ENCODE measurements at places on chromosomes 1 and 21. TPM values are rescaled to one million over a fixed set of nuclear protein-coding genes. Genes with fewer than 3 reads are reported as not detected.
A peak's percentile ranks its signal among the peaks of the same experiment; 100 is the strongest.

RNPEP gene
- 97.7 TPM for total RNA-seq

DNA sequence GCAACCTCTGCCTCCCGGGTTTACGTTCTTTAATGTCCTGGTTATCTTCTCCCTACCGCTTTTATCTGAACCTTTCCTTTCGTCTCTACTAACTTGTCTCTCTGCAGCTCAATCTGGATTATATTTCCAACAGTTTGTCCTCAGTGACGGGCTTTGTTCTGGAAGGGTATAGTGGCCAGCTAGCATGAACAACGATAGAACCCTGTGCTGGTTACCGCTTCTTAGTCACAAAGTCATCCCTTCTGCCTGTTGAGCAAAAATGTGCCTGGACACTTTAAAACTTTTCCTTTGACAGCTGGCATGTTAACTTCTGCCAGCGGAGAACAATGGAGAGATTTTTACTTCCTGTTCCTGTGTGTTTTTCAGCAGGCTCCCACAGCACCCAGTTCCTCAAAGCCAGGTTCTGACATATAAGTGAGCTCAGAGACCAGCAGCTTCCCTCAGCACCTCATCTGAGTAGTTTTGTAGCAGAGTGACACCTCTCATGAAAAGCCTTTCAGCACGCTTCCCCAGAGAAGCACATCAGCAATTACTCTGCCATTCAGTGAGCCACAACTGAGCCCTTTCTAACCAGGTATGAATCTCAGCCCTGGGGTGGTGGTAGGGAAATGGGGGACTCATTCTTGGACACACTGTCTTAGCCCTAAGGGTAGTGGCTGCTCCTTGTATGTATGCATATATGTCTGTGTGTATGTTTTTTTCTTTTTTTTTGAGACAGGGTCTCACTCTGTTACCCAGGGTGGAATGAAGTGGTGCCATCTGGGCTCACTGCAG is 23.6 kb upstream of the CCDC17 start:
- H3K4me3 ChIP-seq: no peak overlapping the region
- no peaks in the 10 kb centered on the region for H3K27me3 ChIP-seq
- no peak for DNase-seq
- peaks cover 30% of the 10 kb centered on the region for H3K36me3 ChIP-seq

DNA sequence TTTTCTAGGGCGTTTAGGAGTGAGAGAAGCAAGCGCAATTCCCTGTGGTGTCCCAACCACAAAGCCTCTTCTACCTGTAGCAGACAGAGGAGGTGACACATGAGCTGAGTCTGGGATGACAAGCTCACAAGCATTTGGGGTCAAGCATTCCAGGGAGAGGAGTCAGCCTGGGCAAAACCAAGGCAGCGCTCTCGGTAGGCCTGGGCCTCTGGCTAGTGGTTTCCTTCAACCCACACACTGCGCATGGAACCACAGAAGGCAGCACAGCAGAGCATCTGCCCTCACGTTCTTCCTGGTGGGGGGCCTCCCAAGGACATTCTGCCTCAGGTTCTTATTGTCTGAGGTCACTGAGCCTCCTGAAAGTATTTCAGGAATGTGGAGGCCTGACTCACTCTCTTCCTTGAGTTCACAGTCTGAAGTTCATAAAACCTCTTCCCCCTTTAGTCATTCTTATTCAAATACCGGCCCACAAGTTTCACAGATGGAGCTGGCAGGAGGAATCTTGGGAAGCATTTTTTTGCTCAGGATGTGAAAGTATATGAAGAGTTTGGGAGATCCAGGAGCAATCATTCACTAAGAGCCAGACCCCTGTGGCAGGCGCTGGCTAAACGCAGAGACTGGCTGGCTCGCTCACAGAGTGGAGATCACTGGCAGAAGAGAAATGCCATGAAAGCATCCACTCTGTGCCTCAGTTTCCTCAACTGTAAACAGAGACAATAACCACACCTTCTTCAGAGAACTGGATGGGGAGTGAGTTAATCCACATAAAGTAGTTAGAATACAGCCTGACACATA is 26.8 kb downstream of the CCN1 start:
- DNase-seq: no peak
- H3K4me3 ChIP-seq: no peak overlapping the region
- no peak overlapping the region for H3K27ac ChIP-seq

- H3K4me3 ChIP-seq: no peak overlapping the region
- H3K36me3 ChIP-seq: no peaks in the 10 kb centered on the region
- H3K4me1 ChIP-seq: peaks cover 7% of the 10 kb centered on the region
- no peak overlapping the region for H3K27ac ChIP-seq
Measured at GRCh38 chr1:23013657-23014056, 2.0 kb downstream of the TEX46 start.

NKAIN1 gene
- not detected for total RNA-seq

DNA sequence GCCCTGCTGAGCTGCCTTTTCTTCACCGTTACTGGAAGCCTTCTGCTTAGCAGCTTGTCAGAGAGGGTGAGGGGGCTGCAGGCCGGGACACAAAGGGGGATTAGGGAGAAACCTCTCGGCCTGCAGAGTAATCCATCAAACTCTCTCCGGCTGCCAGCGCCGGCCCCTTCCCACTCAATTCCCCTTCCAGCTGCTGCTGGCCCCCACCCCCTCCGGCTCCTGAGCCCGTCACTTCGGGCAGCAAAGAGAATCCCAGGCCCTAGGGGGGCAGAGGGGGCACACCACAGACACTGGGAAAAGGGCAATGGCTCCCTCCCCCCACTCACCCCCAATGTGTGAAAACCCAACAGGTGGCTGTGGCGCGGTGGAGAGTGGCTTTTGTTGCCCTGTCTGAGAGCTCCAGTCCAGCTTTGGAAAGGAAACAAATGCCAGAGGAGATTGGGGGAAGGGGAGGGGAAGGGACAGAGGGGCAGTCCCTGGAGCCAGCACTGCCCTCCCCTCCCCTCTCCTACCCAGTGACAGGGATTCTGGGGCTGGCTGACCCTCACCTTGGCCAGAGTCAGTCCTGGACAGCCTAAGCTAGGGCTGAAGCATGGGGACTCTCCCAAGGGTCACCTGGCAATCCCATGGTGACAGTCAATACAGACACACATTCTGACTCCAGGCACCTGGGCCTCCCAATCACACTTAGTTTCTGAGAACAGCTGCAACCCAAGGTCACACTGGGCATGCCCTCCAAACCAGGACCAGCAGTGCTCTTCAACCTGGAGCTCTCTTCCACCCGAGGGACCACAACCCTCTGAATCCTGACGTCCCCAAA is 9.5 kb downstream of the SLC45A3 start:
- no peaks in the 10 kb centered on the region for H3K36me3 ChIP-seq
- DNase-seq: no peak
- H3K4me1 ChIP-seq: peaks cover 16% of the 10 kb centered on the region
- H3K27me3 ChIP-seq: no peaks in the 10 kb centered on the region
- no peak overlapping the region for H3K4me3 ChIP-seq
- no peak overlapping the region for H3K27ac ChIP-seq

DNA sequence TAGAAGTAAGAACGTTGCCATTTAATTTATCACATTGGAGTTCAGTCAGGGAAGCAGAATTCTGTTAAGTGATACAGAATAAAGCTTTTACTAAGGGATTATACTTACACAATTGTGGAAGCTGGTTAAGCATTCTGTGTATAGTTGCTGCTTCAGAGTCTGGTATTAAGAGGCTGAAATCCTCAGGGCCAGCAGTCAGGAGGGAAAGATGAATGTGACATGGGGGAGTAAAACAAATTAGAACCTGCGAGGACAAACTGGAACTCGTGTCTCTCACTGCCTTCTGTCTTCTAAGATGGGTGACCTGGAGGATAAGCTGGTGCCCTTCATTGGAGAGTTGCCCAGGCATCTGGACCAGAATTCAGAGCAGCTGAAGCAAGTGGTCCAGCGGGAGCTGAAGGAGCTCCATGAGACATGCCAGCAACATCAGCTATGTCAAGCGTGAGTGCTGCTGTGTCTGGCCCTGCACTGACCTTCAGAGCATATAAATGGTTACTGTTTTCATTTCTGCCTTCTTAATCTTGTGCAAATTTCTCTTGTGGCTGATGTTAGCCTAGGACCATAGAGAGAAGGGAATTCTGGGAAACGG is 23.0 kb downstream of the MARK1 start:
- peaks cover 4% of the 10 kb centered on the region for H3K4me1 ChIP-seq
- H3K4me3 ChIP-seq: no peak overlapping the region
- no peaks in the 10 kb centered on the region for H3K36me3 ChIP-seq
- no peaks in the 10 kb centered on the region for H3K27me3 ChIP-seq

KCNQ4 gene
- total RNA-seq: 2.0 TPM

- H3K36me3 ChIP-seq: no peaks in the 10 kb centered on the region
- no peak overlapping the region for H3K4me3 ChIP-seq
- no peak for DNase-seq
- H3K27ac ChIP-seq: peak overlapping the region; percentile 76
- H3K4me1 ChIP-seq: peaks cover 48% of the 10 kb centered on the region
- H3K27me3 ChIP-seq: no peaks in the 10 kb centered on the region
Measured at GRCh38 chr1:35454616-35455015, 102.6 kb downstream of the KIAA0319L start.

DNA sequence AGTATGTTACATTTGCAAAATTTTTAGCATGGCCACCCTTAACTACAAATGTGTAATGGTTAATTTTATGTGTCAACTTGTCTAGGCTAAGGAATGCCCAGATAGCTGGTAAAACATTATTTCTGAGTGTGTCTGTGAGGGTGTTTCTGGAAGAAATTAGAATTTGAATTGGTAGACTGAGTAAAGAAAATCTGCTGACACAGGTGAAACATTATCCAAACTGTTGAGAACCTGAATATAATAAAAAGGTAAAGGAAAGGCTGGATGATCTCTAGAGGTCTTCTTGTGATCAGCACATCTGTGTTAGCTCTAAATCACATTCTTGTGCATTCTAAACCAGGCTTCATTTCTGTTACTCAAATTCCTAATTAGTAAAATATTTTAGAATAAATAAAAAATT is 100.8 kb downstream of the UCHL5 start:
- DNase-seq: no peak
- H3K36me3 ChIP-seq: no peaks in the 10 kb centered on the region
- no peak overlapping the region for H3K4me3 ChIP-seq
- H3K4me1 ChIP-seq: no peaks in the 10 kb centered on the region
- no peaks in the 10 kb centered on the region for H3K27me3 ChIP-seq

DNA sequence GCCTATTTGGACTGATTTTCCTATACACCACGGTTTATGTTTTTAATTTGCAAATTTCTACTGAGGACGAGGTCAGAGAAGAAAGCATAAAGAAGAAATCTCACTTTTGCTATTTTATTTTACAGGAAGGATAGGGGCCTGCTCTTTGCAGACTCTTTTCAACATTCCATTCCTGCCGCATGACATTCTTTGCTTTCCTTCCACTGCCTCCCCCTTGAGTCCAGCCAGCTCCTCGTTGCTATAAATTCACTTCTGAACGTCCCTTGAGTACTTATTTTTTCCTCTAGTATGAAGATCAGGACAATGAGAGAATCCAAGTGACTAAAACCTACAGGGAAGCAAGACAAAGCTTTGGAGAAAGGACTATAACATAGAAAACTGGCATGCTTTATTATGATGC is 53.4 kb upstream of the PTGFR start:
- no peak for DNase-seq
- no peaks in the 10 kb centered on the region for H3K36me3 ChIP-seq
- no peaks in the 10 kb centered on the region for H3K27me3 ChIP-seq

GRCh38 chr1:186234976-186235686 is 139.9 kb downstream of the TPR start:
- no peaks in the 10 kb centered on the region for H3K36me3 ChIP-seq
- H3K4me3 ChIP-seq: no peak overlapping the region
- no peak overlapping the region for H3K27ac ChIP-seq
- no peak for DNase-seq

DNA sequence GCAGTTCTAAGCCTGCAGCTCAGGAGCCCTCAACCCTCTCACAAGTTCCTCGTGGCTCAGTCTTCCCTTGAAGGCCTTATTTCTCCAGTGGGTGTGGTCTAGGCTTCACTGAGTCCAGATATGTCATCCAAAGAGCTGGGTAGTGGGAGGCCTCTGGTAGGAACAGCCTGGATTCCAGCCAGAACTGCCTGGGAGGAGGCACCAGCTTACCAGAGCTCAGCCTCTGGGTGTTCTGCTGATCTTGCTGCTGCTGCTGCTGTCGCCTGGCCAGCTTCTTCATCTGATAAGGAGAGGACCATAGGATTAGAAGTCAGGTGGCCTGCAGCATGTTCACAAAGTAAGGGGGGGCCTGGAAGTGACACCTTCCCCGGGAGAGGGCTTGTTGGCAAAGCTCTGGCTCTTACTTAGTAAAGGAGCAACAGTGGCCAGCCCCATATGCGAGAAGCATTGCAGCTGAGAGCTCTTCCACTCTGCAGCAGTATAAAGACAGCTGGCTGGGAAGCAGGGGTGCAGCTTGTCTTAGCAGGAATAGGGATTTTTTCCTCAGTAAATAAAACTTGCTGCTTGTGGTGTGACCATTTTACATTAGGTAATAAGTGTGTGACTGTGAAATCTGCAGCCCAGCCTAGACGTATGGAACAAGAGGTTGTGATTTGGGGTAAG is 148.5 kb downstream of the LMX1A start:
- H3K27ac ChIP-seq: no peak overlapping the region
- no peaks in the 10 kb centered on the region for H3K36me3 ChIP-seq
- H3K4me3 ChIP-seq: no peak overlapping the region
- H3K27me3 ChIP-seq: no peaks in the 10 kb centered on the region
- DNase-seq: no peak

SH3BGR gene
- total RNA-seq: 1.2 TPM

DNA sequence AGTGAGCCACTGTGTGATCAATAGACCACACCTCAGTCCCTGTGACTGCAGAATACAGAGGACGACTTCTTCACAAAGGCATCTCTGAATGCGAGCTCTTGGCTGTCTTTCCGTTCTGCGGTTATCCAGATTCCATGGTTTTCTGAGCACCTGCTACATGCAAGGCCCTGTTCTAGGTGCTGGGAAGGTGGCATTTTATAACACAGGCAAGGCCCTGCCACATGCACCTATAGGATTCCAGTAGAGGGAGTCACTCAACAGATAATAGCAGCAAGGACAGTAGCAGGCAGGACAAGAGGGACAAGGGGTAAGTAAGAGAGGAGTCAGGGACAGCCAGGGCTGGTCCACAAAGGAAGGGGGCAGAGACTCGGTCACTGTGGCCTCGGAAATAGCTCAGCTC is 9.0 kb downstream of the URB1 start:
- DNase-seq: no peak
- H3K4me1 ChIP-seq: peaks cover 41% of the 10 kb centered on the region
- no peaks in the 10 kb centered on the region for H3K36me3 ChIP-seq
- no peak overlapping the region for H3K27ac ChIP-seq
- H3K27me3 ChIP-seq: no peaks in the 10 kb centered on the region

DNA sequence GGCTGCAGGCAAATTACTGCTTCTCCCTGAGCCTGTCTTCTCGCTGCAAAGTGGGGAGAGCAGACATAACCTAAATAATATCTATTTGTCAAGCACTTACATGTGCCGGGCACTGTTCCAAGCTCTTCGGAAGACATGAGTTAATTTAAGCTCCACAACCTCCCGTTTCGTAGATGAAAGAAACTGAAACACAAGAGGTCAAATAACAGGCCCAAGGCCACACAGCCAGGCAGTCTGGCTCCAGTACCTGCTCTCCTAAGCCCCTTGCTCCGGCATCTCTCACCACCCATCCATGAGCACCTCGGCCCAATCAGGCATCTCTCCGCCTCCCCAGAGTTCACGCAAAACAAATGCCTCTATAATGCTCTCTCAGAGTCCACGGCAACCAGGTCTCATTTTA is 65.4 kb downstream of the TAS1R2 start:
- no peak for DNase-seq
- H3K27me3 ChIP-seq: no peaks in the 10 kb centered on the region
- H3K4me1 ChIP-seq: no peaks in the 10 kb centered on the region
- no peaks in the 10 kb centered on the region for H3K36me3 ChIP-seq
- H3K27ac ChIP-seq: no peak overlapping the region

LCE3D gene
- total RNA-seq: 57.5 TPM

ZBED6 gene
- total RNA-seq: 19.9 TPM

RYR2 gene
- total RNA-seq: 1.5 TPM

GRCh38 chr1:29668551-29669157 is 432.3 kb downstream of the PTPRU start:
- no peak overlapping the region for H3K27ac ChIP-seq
- H3K27me3 ChIP-seq: no peaks in the 10 kb centered on the region
- H3K4me1 ChIP-seq: no peaks in the 10 kb centered on the region
- no peaks in the 10 kb centered on the region for H3K36me3 ChIP-seq
- H3K4me3 ChIP-seq: no peak overlapping the region

SPTA1 gene
- total RNA-seq: 0.25 TPM

All from vagina (tissue), 2 donors.